Esophagus muscularis mucosa (tissue), 4 donors: ENCODE measurements at places on chromosomes 1 and 21. TPM values are rescaled to one million over a fixed set of nuclear protein-coding genes. Genes with fewer than 3 reads are reported as not detected.

- H3K4me3 ChIP-seq: no peak overlapping the region
- DNase-seq: no peak
- no peaks in the 10 kb centered on the region for H3K4me1 ChIP-seq
These were observed 815.1 kb downstream of the NCAM2 start for GRCh38 chr21:21813289-21813688.

The ASAP3 gene
- 25.3 TPM for total RNA-seq

The MYCBP gene
- 20.8 TPM for total RNA-seq

GRCh38 chr1:84365225-84366221, 32.8 kb upstream of the DNASE2B start:
- H3K4me1 ChIP-seq: peaks cover 17% of the 10 kb centered on the region
- H3K4me3 ChIP-seq: no peak overlapping the region
- no peaks in the 10 kb centered on the region for H3K27me3 ChIP-seq
- no peak for DNase-seq
- H3K36me3 ChIP-seq: no peaks in the 10 kb centered on the region

DNA sequence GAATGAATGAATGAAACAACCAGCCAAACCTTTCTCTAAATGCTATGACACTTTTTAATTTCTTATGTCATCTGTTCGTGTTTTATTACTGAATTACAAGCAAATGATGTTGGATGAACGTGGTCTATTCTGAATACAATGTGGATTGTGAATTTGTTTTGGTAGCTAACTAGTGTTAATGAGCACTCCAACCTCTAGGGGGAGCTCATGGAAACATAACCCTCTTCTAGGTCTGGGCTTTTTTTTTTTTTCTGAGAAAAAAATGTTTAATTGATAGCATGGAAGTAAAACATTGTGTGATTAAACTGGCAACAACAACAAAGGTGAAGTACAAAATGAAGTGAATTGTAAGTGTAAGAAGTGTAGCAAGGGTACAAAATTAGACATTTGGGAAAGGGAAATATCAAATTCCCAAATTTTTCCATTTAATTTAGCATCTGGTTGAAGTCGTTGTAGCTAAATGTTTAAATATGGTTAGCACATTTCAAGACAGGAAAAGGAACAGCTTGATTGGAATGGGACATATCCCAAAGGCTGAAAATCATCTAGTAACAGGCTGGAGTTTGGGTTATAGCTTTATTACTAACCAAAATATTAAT, 42.6 kb upstream of the PTGS2 start:
- no peaks in the 10 kb centered on the region for H3K36me3 ChIP-seq
- no peaks in the 10 kb centered on the region for H3K27me3 ChIP-seq
- H3K4me1 ChIP-seq: no peaks in the 10 kb centered on the region
- H3K27ac ChIP-seq: no peak overlapping the region

DNA sequence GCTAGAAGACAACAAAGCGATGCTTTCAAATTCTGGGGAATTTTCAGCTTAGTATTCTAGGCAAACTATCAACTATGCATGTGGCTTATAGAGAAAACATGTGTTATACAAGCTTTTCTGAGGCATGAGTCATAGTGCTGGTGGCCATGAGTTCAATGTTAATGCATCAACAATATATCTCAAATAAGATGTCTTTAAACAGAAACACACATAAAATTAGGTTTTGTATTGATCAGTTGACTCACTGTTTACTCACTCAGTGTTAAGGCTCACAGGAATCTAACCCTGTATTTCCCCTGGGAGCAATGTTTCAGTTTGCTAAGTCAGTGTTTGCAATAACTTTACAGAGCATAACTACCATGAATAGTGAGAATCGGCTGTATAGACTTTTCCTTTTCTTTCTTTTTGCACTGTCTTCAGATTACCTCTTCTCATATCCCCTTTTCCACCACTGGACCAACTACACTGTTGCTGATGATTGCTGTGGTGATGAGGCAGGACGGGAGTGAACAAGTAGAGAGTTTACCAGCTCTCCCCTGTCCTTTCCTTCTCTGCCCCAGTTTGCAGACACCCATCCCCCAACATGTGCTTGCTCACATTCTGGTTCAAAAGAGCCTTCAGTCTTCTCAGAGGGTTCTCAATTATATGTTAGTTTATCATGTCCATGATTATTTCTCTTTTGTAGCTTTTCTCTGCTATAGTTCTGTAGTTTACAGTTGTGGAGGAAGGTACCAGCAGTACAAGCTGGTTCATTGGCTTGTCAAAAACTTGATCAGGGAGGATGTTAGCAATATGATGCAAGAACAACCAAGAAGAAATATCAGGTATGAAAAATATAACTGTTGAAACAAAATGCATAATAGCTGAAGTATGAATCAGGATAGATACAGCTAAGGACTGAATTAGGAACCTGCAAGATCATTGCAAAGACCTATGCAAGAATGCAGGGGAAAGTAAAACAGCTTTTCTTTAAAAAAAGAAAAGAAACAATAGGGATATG, 23.9 kb downstream of the CD2 start:
- no peak overlapping the region for H3K4me3 ChIP-seq
- H3K36me3 ChIP-seq: no peaks in the 10 kb centered on the region
- DNase-seq: no peak
- H3K4me1 ChIP-seq: no peaks in the 10 kb centered on the region
- H3K27me3 ChIP-seq: no peaks in the 10 kb centered on the region

- DNase-seq: no peak
- H3K27ac ChIP-seq: no peak overlapping the region
- H3K4me3 ChIP-seq: no peak overlapping the region
- H3K4me1 ChIP-seq: no peaks in the 10 kb centered on the region
These were observed 6.9 kb downstream of the ZNF691 start for GRCh38 chr1:42853116-42853884.

DNA sequence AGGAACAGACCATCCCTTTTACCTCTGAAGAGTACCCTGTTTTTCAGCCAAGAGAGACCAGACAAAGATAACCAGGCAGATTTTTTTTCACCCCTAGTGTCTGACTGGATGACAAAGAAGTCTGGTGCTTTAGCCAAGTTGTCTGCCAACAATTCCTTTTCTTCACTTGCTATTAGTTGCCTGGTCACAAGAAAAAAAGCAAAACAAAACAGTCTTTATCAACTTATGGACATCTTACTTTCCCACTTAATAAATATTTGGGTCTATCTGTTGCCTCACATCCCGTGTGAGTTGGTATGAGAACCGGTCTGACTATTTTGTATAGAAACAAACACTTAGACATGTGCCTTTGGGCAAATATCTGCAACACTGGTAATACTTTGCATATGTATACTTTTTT, 662.9 kb downstream of the PLPP3 start:
- H3K27me3 ChIP-seq: no peaks in the 10 kb centered on the region
- H3K27ac ChIP-seq: no peak overlapping the region
- no peak overlapping the region for H3K4me3 ChIP-seq
- H3K4me1 ChIP-seq: peaks cover 7% of the 10 kb centered on the region
- no peaks in the 10 kb centered on the region for H3K36me3 ChIP-seq

GRCh38 chr1:157482174-157482573, 70.1 kb downstream of the FCRL5 start:
- no peak for DNase-seq
- H3K36me3 ChIP-seq: no peaks in the 10 kb centered on the region
- no peak overlapping the region for H3K27ac ChIP-seq
- H3K27me3 ChIP-seq: peaks cover 9% of the 10 kb centered on the region
- no peaks in the 10 kb centered on the region for H3K4me1 ChIP-seq
- H3K4me3 ChIP-seq: no peak overlapping the region

DNA sequence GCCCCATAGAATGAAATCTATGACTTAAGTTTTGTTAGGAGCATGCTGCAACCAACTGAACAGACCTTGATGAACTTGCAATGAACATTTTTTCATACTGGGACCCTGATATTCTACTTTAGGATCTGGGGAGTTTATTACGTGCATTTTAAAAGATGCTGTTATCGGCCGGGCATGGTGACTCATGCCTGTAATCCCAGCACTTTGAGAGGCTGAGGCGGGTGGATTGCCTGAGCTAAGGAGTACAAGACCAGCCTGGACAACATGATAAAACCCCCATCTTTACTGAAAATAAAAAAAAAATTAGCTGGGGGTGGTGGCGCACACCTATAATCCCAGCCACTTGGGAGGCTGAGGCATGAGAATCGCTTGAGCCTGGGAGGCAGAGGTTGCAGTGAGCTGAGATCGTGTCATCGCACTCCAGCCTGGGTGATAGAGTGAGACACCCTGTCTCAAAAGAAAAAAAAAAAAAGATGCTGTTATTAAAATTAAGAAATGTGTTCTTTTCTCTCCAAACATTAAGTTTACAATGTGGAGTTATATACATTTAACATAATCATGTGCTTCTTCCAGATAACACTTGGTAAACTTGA, 7.1 kb downstream of the MPZL1 start:
- peaks cover 11% of the 10 kb centered on the region for H3K36me3 ChIP-seq
- DNase-seq: no peak
- H3K4me3 ChIP-seq: no peak overlapping the region
- peaks cover 42% of the 10 kb centered on the region for H3K4me1 ChIP-seq

The OR10Z1 gene
- total RNA-seq: not detected

DNA sequence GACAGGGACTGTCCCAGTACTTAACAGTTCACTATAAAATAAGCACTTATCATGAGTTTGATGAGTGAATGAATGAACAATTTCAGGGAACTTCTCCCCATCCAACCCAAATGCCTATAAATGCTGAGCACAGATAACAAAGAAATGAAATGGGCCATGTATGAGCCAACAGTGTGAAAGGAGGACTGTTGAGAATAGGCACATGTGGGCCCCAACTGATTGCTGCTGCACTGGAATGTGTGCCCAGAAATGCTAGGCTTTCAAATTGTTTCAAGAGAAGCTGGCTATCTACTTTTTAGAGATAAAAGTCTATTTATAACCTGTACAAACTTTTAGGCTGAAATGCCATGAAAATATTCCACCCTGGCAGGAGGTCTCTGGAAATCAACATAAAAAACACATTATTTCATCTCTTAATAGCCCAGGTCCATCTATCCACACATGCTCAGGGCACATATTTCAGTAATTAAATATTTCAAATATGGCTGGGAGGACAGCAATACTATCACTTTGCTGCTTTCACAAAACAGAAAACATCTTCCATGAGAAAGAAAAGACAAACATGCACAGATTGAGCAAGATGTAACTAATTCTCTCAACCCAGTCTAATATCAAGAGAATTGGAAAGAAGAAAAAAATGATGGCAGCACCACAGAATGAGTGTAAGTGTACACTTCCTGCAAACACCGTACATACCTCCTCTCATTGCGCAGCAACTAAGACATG, 49.8 kb downstream of the COLGALT2 start:
- no peak overlapping the region for H3K27ac ChIP-seq
- no peaks in the 10 kb centered on the region for H3K27me3 ChIP-seq
- no peak overlapping the region for H3K4me3 ChIP-seq
- H3K36me3 ChIP-seq: no peaks in the 10 kb centered on the region
- DNase-seq: no peak
- no peaks in the 10 kb centered on the region for H3K4me1 ChIP-seq

The ERG gene
- total RNA-seq: 11.8 TPM

GRCh38 chr1:116857092-116857491, 52.6 kb upstream of the PTGFRN start:
- H3K27ac ChIP-seq: no peak overlapping the region
- no peak for DNase-seq
- H3K4me1 ChIP-seq: peaks cover 31% of the 10 kb centered on the region

GRCh38 chr1:81505831-81506230, 294.9 kb upstream of the ADGRL2 start:
- no peak for DNase-seq
- no peak overlapping the region for H3K27ac ChIP-seq
- no peaks in the 10 kb centered on the region for H3K27me3 ChIP-seq
- H3K4me1 ChIP-seq: peaks cover 24% of the 10 kb centered on the region

GRCh38 chr1:239922778-239923522, 168.7 kb upstream of the FMN2 start:
- no peak overlapping the region for H3K4me3 ChIP-seq
- no peaks in the 10 kb centered on the region for H3K27me3 ChIP-seq

DNA sequence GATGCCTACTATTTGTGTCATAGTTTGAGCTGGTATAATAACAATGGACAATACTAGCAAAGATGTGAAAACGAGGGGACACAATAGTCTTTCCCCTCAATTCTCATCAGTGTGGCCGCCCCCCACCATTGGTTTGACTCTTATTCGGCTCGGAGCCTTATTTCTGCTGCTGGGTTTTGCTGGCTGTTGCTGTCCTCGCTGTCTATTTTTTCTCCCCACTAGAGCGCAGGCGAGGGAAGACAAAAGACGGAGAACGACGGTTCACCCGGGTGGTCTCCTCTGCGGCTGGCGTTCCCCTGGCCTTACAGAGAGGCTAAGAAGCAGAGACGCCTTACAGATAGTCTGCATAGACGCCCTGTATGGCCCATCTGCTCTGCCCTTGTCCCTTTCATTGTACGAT, 19.4 kb downstream of the CLIC6 start:
- H3K27me3 ChIP-seq: no peaks in the 10 kb centered on the region
- no peak for DNase-seq
- no peak overlapping the region for H3K4me3 ChIP-seq

The CELA2A gene
- total RNA-seq: not detected

The CFHR1 gene
- not detected for total RNA-seq

DNA sequence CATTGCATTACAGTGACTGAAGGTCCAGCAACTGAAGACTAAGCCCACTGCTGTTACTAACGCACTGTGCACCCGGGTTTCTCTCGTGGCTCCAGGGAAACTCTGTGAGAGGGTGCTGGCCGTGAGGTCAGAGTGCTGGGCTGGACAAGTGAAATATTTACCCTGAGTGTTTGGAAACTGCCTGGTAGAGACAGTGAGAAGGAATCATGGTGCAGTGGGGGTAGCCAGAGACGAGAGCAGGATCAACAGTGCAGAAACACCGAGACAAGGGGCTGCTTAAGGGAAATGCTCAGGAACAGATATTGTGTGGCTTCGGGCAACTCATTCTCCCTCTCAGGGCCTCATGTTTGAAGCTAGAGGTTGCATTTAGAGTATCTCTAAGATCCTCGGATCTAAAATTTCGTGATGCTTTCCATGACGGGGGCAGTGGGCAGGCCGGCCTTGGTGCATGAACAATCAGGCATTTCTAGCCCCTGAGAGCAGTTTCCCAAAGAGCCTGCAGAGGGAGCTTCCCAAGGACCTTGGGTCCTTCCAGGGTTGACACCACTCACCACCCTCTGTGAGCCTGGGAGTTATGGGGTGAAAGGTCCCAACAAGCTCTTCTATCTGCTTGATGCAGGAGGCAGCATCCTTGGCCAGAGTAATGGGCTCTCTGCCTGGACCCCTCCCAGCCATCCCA, 9.7 kb downstream of the CD2 start:
- no peaks in the 10 kb centered on the region for H3K4me1 ChIP-seq
- no peaks in the 10 kb centered on the region for H3K36me3 ChIP-seq
- H3K27ac ChIP-seq: no peak overlapping the region
- no peak for DNase-seq

- no peaks in the 10 kb centered on the region for H3K4me1 ChIP-seq
- DNase-seq: no peak
- no peaks in the 10 kb centered on the region for H3K27me3 ChIP-seq
- no peak overlapping the region for H3K4me3 ChIP-seq
- no peak overlapping the region for H3K27ac ChIP-seq
These were observed 54.7 kb upstream of the ABCG1 start for GRCh38 chr21:42164064-42164789.

- H3K36me3 ChIP-seq: no peaks in the 10 kb centered on the region
- no peak for DNase-seq
- no peak overlapping the region for H3K4me3 ChIP-seq
These were observed 42.0 kb downstream of the RAB3B start for GRCh38 chr1:51948491-51948915.
